ENCODE measurements at places on chromosomes 6 and 20.
A peak's percentile ranks its signal among the peaks of the same experiment; 100 is the strongest.

GRCh38 chr6:116405138-116405537 is 34.4 kb downstream of the DSE start:
- no peak for DNase-seq

DNA sequence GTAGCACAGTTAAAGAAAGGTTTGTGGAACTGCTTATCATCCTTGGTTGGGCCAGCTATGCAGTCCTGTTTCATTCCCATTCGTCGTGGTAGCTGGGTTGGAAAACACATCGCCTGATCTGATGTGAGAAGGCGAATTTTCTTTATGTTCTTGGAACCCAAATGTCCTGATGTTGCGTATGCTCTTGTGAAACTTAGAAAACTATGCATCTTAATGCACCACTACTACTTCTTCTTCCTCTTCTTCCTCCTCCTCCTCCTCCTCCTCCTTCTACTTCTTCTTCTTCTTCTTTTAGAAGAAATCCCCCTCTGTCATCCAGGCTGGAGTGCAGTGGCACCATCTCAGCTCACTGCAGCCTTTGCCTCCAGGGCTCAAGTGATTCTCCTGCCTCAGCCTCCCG is 381.6 kb downstream of the UTRN start:
- no peak for DNase-seq

GRCh38 chr6:7145885-7146828 is 38.4 kb downstream of the RREB1 start:
- peak; percentile 20 for DNase-seq

DNA sequence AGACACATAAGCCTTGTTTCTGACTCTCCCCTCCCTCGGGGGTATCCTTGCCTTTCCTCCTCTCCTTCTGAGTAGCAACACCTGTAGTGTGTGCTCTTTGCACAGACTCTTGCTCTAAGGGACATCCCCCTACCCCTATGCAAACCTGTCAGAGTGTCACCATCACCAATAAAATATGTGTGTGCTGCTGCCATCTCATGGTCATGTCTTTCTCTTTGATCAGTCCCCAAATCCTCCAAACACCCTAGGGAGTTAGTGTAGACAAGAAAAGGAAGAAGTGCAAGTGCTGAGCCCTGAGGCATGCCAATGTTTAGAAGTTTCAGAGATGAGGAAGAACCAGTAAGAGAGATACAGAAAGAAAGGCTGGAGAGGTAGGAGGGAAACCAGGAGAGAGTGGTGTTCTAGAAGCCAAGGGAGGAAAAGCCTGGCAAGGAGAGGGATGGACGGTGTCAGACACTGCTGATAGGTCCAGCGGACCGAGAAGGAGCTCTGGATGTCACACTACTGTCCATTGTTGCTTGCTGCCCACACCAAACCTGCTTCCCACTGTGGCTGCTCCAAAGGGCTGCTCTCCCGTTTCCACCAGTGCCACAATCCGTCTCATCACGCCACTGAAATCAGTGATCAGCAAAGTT is 16.4 kb downstream of the TRMT6 start:
- peak; percentile 12 for DNase-seq

DNA sequence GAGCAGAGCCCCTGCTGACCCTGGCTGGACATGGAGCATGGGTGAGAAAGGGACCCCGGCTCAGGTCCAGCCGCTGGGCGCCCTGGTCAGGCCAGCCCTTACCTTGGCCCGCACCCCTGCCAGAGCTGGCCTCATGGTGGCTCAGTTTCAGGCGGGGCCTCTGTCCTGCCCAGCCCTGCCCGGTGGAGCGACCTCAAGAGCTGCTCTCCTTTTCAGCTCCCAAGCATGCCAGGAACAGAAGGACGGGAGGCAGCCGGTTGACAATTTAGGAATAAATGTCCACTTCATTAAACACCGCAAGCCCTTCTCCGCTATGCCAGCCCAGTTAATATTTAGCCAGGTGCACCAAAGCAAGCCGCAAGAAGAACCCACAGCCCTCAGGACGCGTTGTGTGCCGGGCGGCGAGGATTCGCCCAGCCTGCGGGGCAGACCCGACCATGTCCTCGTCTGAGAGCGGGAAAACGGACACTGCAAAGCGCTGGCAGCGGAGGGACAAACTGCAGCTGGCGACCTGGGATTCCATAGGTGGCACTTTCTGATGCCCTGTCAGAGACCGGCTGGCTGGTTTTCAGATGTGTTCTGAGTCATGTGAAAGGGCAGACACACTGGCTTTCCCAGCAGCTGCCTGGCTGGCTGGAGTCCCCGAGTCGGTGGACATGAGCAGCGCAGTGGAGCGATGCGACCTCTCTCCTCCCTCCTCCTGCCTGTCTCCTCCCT is 221.9 kb downstream of the TTLL2 start:
- DNase-seq: no peak

- no peak for DNase-seq
Measured at GRCh38 chr20:22687676-22688349, 103.4 kb upstream of the FOXA2 start.

DNA sequence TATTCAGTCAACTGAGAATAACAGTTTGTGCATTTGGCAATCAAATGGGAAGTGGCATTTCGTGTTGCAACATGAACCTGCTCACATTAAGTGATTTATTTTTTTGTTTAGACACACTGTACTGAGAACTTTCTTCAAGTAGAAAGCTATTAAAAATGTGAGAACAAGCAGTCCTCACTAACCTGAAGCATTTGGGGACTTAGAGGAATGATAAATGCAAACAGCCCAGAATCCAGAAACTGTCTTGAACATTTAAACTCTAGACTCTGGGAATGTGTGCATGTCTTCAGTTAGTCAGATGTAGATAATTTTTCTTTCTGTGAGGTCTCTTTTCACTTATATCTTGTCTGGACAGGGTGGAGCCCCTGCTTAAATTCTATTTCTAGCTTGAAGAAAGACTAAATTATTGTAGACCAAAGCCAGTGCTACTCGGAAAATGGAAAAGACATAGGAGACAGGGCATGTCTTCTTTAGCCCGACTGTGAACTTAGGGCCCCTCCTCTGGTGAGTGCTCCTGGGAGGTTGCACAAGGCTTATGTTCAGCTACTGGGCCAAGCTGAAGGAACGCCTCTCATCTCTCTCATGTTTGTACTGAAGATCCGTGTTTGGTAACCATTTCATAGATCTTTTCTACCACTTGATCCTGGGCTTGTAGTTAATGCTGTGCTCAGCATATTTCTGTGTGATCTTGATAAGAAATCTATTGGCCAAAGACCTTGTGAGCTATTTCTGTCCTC is 70.1 kb downstream of the SLX4IP start:
- DNase-seq: no peak

DNA sequence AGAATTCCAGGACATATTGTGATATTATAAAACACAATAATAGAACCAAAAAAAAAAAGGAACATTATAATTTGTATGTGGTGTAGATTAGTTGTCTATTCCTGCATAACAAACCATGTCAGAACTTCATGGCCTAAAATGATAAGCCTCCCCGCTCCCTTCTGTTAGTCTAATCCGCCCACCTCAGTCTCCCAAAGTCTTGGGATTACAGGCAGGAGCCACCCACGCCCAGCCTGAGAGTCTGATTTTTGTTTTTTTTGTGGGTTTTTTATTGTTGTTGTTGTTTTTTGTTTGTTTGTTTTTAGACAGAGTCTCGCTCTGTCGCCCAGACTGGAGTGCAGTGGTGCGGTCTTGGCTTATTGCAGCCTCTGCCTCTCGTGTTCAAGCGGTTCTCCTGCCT is 61.1 kb upstream of the C20orf144 start:
- no peak for DNase-seq

- no peak for DNase-seq
Measured at GRCh38 chr6:1636971-1637871, 27.5 kb downstream of the FOXC1 start.

DNA sequence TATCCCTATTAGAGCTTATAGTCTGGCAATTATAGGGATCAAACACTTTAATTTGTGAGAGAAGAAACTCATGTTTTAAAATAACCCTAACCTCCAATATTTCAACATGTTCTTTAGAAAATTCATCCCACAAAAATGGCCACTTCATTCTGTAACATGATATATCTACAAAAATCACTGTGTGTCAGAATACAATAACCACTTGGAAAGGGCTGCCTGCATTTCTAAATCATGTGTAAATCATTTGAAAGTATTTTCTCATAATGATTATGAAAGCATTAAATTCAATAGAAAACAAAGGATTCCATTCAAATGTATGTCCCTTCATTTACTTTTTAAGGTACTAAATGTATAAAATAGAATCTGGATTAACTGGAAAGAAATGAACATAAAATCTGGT is 101.4 kb upstream of the NHSL1 start:
- no peak for DNase-seq

DNA sequence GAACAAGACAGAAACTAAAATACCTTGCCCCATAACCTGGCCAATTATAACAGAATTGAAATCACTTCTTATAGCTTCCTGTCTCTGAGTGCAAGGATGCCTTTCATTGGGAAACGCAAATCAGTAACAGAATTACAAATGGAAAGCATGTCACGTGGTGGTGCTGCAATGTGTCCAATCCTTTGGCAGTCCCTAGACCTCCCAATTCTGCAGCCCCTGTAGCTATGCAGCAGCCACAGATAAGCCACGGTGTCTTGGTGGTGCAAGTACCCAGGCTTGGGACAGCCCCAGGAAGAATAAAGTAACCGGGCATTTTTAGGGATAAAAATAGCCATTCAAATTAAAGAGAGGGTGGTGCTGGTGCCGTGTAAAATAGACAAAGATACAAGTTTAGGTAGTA is 134.6 kb upstream of the CCN2 start:
- no peak for DNase-seq

GRCh38 chr6:134740027-134740373 is 209.9 kb downstream of the ALDH8A1 start:
- DNase-seq: no peak

GRCh38 chr6:30572148-30572547 is 906 bp downstream of the ABCF1 start:
- DNase-seq: no peak

- DNase-seq: no peak
Measured at GRCh38 chr20:57129303-57129702, 137.1 kb downstream of the BMP7 start.

- no peak for DNase-seq
Measured at GRCh38 chr6:90484903-90485302, 102.0 kb downstream of the MAP3K7 start.

- no peak for DNase-seq
Measured at GRCh38 chr6:43120944-43121913, 45.1 kb downstream of the PTK7 start.

DNA sequence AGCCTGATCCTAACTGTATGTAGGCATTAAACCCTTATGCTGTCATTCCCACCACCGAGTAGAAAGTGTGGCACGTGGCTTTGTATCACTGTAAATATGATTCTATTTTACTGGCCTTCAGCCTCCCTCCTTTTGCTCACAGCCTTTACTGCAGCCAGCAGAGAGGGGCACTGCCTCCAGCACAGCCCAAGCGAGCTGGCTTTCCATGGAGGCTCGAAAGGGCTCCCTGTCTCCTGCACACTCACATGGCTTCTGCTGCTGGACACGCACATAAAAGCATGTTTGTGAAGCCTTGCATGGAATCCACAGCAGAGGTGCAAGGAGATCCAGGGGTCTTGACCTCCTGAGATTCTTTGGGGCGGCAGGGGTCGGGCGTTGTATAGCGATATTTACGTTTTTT is 51.3 kb downstream of the RNASET2 start:
- no peak for DNase-seq

GRCh38 chr6:127023001-127023778 is 95.3 kb upstream of the RSPO3 start:
- DNase-seq: no peak

GRCh38 chr6:163180874-163181541 is 233.5 kb upstream of the QKI start:
- no peak for DNase-seq

- DNase-seq: peak; percentile 66
Measured at GRCh38 chr20:48143435-48144081, 358.3 kb upstream of the SULF2 start.

DNA sequence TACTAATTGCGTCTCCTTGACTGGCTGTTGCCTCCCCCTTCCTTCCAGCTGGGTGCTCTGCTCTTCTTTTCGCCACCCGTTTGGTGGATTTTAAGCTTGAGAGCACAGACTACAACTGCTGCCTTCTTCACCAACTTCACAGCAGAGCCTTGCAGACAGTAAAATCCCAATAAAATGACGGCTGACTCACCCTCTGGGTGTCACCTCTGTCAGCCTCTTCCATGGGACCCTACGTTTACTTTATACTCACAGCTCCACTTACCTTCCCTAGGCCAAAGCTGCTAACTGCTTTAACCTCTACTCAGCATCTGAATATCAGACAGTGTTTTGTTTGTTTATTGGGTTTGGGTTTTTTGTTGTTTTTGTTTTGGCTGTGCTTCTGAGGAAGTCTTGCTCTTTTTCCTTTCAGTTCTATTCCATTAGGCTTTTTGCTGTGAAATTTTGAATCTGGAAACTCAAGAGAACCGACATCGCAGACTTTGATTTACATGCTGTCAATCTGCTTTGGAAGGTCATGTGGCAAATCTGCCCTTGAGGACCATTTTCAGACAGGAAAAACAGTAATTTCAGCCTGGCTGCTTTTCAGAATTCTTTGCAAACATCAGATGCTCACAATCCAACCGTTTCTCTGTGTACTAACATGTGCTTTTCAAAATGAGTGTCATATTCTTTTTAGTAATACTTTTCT is 2.4 kb downstream of the AGPAT4 start:
- no peak for DNase-seq

DNA sequence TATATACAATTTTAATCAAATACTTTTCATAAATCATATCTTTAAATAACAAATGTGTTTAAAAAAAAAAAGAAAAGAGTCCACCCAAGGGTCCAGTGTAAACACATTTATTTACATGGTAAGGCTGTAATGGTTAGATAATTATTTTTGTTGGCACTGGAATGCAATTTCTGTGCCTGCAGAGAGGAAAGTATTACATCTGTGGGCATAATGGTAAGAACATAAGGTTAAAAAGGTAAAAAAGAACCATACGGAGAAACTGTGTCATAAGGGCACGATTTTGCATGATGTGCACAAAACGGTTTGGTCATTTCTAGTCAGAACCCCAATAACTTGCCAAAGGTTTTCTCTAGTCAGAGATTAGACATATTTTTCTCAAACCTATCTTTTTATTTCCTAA is 54.3 kb downstream of the RWDD2A start:
- DNase-seq: no peak

DNA sequence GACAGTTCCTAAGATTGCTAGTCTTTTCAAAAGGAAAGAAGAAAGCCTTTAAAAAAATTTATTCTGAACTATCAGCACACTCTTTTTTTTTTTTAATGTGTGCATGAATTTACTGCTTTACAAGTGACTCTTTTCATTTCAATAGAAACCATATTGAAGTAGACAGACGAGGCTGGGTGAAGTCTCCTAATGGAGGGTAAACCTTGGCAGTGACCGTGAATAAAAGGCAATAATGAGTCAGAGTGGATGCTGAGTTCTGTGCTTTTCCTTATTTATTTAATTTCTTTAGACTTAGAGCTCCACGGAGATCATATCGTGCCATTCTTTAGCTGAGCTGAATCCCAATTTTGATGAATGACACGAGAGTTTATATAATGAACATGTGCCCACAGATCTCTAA is 196.9 kb downstream of the PRL start:
- no peak for DNase-seq

DNA sequence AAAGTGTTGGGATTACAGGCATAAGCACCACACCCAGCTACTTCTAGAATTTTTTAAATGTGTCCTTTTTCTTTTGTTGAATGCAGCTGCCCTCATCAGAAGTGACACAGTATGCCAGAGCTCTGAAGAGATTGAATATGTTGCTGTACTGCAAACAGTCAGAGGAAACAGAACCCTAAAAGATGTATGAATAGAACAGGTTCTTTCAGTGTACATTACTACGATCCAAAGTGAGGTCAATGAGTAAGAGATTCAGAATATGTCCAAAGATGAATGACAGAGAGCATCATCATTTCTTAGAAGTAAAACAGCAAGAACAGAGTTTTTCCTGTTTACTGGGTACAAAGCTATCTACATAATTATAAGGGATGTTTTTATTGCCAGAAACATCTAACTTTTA is 268.5 kb downstream of the NRN1 start:
- no peak for DNase-seq

Data from DMS153 (cell line).